ENCODE measurements at places on chromosomes 6 and 20.

DNA sequence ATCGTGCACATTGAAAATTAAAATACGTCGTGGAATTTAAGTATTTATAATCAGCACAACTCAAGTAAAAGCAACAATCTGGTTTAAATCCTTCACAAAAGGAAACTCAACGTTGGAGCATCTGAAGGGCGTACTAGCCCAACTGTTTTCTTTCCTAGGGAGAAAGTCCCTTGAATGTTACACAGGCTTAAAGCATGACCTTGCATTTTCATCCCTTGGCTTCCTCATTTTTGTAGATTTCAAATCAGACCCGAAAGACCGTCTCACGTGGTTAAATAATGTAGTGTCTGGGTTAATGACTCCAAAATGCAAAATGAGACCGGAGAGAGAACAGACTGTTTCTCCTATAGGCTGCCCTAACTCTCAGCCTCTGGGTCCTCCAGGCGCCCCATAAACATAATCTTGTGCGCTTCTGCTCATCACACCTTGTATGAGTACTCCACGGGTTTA is 249.2 kb upstream of the RREB1 start:
- no peak for DNase-seq

DNA sequence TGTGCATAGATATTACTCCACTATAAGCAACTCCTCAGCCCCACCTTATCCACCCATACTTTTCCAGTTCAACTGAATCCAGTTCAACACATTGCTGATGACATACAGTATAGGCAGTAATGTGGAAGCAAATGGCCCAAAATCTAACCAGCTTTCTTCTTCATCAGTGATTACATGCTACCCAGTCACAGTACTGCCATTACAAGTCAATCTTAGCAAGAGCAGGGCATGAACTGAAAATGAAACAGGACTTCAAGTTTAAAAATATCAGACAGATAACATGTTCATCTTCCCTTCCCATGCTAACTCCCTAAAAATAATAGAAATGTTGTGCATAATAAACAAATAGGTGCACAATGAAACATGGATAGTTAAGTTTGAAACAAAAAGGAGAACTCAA is 19.2 kb downstream of the RRAGD start:
- DNase-seq: no peak

- DNase-seq: peak; percentile 78
Measured at GRCh38 chr6:20483887-20484497, 50.3 kb upstream of the CDKAL1 start.

DNA sequence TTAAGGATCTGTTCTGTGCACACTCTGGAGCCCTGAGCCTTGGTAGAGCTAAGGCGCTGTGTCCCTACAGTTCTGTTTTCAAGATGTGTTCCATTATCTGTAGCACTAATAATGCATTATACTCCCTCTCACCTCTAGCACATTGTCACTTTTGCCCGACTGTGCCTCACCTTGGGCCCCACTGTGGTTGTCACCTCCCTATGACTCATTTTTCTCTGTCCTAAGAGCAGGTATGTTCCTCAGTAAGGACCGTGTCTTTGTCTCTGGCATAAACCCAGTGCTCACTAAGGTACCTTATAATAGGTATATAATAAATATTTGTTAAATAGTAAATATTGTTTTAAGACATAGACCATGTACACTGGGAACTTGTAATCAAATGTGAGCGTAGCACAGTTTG is 942.5 kb upstream of the CITED2 start:
- no peak for DNase-seq

- DNase-seq: peak; percentile 62
Measured at GRCh38 chr6:3750317-3751076, 1.0 kb downstream of the PXDC1 start.

- peak; percentile 76 for DNase-seq
Measured at GRCh38 chr6:10692965-10693538, 1.4 kb downstream of the C6orf52 start.

DNA sequence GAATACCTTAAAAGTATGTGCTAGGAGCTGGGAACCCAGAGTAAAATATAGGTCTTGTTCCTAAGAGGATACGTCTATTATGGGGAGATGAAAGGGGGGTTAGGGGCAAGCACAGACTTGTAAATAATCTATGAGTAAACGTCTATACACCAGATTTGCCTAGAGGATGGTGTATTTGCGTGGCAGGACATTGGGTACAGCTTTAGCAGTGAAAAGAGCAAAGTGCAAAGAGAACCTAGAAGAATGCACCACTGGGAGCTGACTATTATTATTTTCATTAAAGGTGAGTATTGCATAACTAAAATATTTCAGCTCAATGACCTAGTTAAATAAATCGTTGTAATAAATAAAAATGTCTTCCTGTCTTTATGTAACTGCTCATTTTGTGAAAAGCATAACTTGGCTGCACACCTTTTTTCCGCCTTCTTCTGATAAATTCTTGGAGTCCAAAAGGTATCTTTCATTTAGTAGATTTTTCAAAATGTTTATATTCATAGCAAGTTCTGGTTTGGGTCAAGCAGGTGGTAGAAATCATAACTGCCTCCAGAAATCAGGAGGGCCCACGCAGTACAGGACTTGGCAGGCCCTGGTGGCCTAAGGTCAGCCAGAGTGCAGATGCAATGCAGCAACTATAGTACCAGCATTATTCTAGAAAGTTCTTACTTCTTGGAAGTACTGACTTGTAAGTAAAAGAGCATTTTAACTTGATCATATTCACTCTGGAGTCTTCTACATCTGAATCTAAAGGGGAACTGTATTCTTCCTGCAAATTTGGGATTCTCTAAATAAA is 357.2 kb downstream of the PLCB1 start:
- no peak for DNase-seq

DNA sequence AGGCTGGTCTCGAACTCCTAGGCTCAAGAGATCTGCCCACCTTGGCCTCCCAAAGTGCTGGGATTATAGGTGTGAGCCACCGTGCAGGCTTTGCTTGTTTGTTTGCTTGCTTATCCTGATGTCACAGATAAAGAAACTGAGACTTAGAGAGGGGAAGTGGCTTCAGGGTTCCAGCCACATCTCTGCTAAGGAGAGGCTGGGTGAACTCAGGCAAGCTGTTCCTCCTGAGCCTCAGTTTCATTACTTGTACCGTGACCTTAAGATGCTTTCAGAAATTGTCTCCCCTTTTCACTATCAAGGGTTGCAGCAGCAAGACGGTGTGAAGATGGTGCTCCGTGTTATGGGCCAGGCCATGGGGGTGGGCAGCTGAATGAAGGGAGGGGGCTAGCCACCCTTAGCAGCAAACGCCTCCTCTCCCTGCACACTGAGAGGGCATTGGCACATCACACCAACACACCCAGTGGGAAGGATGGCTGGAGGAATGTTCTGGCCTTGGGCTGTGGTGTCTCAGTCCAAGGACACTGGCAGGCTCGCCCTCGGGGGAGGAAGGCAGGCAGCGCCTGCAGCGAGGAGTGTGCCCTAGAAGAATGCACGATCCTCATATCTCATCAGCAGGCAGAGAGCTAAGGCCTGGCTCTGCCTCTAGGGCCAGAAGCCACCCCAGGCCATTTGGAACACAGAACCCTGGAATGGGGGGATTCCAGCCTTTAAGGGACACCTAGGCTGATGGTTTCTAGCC is 48.2 kb upstream of the TLDC2 start:
- DNase-seq: no peak

GRCh38 chr6:82030761-82031503 is 216.6 kb downstream of the IBTK start:
- DNase-seq: no peak

- DNase-seq: no peak
Measured at GRCh38 chr6:40764726-40765125, 177.6 kb upstream of the LRFN2 start.

DNA sequence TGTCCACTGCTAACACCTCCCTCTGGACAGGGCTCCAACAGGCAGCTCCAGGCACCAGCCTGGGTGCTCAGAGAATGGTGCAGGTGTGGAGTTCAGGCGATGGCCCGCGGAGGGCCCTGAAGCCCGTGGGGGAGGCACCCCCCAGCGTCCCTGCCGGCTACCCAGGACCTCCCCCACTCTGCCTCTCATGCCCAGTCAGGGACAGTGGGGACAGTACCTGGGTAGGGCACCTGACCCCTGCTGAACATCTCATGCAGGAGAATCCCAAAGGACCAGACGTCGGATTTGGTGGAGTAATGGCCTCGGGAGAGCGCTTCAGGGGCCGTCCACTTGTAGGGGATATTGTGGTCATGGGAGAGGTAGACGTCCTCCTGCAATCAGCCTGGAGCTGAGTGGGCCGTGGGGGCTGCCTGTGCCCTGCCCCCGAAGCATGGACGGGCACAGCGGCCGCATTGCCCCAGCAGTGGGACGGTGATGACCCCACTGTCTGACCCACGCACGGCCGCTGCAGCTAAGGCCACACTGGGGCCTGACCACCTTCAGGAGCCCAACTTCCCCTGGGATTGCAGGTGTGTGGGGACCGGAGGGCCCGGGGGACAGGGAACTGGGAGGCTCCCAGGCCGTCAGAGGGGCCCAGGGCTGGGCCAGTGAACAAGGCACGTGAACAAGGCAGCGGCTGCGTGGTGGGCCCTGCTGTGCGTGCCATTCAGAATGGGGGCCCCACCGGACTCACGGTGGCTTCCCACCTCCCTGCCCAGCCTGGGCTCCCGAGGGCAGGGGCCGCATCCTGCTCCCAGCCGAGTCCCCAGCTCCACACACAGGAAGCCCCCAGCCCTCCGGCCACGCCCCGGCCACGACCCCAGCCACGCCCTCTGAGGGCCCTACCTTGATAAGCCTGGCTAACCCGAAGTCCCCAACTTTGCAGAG is 7.1 kb downstream of the PTK6 start:
- DNase-seq: peak; percentile 0

DNA sequence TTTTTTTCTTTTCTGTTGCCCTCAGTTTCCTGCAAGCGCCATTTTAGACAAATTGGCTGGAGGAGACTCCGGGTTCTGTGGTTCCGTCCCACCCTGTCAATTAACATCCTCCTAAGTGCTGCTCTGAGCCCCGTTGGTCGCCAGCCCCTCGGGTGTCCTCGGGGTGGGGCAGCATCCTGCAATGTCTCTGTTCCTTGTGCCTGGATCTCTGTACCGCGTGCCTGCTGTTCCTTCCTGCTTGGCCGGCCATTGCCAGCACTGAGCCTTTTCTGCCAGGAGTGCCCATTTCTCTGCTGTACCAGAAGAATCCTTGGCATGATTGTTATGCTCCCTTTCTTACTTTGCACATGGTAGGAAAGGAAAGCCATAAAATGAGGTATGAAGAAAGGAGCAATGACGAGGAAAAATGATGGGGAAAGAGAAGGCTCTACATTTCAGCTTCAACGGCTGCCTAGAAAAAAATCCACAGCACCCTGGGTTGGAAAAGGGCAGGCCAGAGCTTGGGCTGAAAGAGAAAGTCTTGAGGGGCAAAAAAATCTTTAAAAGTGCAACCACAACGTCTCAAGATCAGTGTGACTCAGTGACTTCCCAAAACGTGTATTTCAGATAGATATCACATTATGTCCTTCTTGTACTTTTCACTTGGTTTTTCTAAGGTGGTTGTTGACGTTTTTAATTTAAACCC is 256.7 kb downstream of the CLIC5 start:
- DNase-seq: no peak

GRCh38 chr6:99548706-99549105 is 19.8 kb downstream of the CCNC start:
- DNase-seq: no peak

DNA sequence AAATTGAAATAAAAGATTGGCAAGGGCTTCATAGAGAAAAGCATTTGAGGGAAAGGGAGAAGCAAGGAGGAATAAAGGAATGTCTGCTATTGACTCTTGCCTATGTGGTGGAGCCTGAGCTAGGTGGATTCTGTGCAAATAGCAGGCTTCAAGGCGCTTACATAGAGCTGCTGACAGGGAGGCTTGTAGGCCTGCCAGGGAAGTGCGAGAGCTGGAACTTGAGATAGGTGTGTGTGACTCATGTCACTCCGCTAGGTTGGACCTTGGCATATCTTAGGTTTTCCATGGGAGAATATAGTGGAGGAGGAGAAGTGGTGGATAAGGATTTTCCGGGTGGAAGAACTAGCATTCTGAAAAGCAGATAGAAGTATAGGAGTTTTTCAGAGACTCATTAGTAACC is 14.0 kb downstream of the SNRNP48 start:
- no peak for DNase-seq

DNA sequence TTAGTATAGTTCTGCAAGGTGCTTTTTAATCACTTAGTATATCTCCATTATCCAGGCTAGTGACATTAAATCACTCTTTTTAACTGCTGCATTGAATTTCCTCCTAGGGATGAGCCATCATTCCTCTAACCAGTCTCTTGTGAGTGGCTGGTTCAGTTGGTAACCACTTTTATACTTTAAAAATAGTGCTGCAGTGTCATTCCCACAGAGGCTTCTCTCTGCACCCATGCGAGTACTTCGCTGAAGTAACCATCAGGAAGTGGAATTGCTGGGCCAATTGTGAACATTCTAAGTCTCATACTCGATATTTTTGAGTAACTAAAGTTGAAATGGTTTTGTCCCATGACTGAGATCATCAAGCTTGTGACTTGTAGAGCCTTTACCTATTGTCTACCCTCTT is 2.1 kb downstream of the BTN3A2 start:
- no peak for DNase-seq

DNA sequence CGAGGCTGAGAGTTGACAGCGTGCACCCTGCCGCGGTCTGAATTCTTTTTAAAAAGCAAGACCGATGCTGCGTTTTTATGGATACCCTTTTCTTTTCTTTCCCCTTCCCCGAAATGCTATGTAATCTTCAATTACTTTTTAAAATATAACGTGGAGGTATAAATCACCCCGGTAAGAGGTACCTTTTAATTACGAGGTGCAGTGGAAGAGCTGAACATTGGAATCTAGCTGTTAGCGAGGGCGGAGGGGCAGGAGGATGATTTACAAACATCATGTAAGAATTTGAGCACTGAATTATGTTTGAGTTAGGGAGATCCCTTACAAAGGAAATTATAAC is 1.2 kb downstream of the EYA2 start:
- DNase-seq: no peak

DNA sequence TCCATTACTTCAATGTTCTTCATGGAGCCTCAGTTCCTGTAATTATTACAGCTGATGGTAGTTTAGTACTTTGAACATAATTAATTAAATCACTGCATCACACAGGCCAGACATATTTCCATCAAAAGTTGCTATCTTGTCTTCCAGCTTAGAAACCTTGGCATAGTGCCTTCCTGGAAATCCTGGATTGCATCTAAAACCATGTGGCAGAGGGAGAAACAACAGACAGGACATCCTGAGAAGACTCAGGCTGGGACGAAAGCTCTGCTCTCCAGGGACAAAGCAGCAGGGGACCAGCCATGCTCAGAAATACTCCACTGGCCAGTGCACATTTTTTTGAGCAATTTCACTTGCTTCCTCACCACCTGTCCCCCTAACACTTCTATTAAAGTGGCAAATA is 55.3 kb downstream of the TBX18 start:
- DNase-seq: no peak
